ENCODE measurements at places on chromosomes 6 and 20.

DNA sequence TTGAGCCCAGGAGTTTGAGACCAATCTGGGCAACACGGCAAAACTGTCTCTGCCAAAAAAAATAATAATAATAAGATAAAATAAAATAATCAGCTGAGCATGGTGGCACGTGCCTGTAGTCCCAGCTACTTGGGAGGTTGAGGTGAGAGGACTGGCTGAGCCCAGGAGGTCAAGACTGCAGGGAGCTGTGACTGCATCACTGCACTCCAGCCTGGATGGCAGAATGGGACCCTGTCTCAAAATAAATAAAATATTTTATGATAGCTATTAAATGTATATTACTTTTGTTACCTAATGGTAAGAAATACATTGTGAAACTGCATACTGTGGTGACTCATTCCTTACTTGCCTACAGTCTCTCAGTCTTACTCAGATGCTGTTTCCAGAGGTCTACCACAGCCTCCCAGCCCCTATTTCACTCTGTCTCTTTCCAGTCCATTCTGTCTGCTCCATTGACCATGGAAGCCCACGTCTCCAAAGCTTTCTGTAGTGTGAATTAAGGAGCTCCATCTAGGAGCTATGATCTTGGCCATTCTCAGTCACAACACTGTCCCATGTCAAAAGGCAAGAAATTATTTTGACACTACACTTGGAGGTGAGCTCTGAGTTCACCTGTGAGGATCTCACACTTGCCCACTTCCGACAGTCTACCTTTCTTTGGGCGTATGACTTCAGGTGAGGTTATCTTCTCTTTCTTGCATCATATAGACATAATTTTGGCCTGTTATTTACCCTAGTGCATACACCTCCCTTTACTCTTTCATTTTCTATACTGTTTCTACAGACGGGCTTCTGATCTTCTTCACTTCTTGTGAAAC is 22.4 kb upstream of the SNX9 start:
- DNase-seq: no peak

DNA sequence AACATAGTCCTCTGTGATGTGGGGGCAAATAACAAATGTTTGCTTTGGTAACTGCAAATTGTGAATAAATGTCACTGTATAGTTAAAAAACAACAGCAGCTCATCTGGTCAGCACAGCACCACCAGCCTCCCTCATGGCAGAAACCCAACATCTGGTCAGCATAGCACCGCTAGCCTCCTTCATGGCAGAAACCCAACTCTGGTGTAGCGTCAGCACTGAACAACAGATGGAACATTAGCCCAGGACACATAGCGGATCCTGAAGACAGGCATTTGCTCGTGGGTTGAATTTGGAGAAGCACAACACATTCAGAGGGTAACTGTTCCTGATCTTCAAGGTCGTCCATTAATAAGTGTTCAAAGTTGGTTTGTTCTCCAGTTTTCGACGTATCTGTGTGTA is 265.9 kb downstream of the DLL1 start:
- DNase-seq: no peak

- no peak for DNase-seq
Observed at GRCh38 chr6:144179828-144180227, 29.5 kb downstream of the STX11 start.

- DNase-seq: no peak
Observed at GRCh38 chr6:87473419-87473903, 687 bp downstream of the SLC35A1 start.

DNA sequence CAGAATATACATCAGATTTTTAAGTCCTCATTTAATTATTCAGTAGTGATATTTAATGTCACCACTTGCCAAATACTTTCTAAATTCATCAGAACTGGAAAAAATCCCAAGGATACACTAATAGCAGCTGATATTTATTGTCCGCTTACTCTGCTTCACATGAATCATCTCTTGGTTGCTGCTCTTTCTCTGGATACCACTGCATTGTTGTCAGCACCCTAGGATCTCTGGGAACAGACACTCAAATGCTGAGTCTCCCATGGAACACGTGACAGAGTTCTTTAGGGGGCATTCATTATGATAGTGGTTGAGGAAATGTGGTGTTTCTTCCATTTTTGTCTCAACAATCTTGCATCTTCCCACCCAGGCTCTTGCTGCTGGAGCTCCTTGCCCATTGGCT is 318.0 kb downstream of the RFPL4B start:
- DNase-seq: no peak

GRCh38 chr6:137853569-137854213 is 13.4 kb upstream of the TNFAIP3 start:
- DNase-seq: no peak

- no peak for DNase-seq
Observed at GRCh38 chr6:44800171-44800783, 412.8 kb downstream of the CDC5L start.

GRCh38 chr6:80528115-80528514 is 421.6 kb downstream of the BCKDHB start:
- DNase-seq: no peak
